ENCODE measurements at places on chromosomes 12 and 14.

DNA sequence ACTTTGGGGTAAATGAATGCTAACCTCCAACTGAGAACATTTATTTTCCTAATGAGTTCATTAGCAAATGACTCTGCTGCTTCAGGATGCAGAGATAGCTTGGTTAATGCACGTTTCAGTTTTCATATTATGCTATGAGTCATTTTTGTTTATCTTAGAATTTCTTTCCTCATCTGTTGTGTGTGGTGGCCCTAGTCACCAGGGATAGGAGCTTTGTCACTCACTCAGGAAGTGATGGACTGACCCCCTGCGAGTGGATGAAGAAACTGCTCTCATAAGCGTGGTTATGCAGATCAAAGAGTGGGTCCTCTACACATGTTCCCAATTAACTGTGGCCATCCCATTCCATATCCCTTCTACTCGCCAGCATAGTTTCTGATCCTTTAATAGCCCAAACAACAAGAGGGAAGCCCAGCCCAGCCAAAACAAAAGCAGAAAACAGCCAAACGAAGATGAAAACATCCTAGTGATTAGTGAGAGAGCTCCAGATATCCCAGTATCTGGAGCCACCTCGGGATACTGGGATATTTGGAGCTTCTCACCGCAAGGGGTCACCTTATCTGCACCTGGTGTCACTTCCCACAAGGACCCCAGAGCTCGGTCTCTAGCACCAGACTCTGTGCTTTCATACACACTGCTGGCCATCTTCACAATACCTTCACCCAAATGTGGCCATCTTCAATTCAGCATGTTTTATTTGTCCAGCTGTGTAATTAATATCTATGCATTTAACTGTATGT lies 8.6 kb downstream of the TC2N start:
- DNase-seq: no peak

DNA sequence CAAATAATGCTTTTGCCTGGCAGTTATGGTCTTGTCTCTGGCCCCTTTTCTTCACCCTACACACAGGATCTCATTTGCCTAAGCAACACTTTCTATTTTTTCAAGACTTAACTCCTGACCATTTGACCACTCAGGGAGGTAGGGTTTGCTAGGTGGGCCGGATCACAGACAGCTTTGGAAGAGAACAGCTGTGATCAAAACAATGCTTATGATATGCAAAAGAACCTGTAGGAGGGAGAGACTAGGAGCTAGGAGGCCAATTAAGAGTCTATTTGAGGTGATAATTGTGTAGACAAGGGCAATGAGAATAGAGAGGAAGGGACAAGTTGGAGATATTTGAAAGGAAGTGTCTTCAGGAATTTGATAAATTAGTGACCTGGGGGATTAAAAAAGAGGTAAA lies 12.3 kb upstream of the DACT1 start:
- no peak for DNase-seq

- no peak for DNase-seq
These were observed 290.9 kb downstream of the PPFIA2 start for GRCh38 chr12:81468206-81468605.

DNA sequence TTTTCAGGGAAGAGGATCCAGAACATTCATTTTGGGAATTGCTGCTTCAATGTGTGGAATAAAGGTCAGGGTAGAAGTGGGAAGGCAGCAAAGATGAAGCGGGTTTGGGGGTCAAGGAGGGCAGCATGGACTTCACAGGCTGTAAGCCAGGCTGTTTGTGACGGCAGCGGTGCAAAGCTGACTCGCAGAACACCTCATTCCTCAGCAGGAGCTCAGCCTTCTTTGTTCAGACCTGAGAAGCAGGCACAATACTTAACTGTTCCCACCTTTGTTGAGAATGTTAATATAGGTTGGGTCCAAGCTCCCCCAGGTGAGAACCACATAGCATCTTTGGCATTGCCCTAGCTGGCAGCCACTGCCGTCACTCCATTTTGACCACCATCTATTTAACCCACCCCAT lies 16.7 kb downstream of the GRIN2B start:
- no peak for DNase-seq

- no peak for DNase-seq
These were observed 225.1 kb upstream of the CRY1 start for GRCh38 chr12:107318556-107318805.

DNA sequence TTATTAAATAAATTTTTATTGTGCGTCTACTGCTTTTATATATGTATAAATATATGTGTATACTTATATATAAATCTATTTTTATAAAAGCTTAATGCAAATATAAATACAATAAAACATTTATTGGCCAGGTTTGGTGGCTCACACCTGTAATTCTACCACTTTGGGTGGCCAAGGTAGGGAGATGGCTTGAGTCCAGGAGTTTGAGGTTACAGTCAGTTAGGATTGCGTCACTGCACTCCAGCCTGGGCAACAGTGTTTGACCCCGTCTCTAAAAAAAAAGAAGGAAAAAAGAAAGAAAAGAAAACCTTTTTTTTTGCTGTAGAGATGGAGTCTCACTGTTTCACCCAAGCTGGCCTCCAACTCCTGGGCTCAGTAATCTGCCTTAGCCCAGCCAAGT lies 20.9 kb downstream of the ACTR6 start:
- no peak for DNase-seq

DNA sequence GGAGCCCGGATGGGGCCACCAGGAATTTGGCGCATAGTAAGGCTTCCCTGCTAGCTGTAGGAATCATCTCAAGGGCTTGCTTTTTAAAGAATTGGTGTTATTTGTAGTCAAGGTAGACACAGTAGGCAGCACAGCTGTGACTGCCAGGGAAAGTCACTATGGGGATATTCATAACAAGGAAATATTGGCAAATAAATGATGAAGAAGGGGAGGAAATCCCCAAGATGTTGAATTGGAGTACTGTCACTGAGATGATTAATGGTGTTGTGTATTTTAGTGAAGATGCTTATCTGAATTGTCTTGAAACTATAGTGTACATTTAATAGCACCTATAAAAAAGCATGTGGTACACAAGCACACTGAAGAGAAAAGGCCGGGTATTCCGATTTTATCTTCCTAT lies 118.9 kb downstream of the NPAS3 start:
- no peak for DNase-seq

GRCh38 chr14:73633116-73634010 lies 11.4 kb upstream of the DNAL1 start:
- DNase-seq: peak; percentile 38

- DNase-seq: no peak
These were observed 25.8 kb upstream of the ACTN1 start for GRCh38 chr14:69004731-69005431.

DNA sequence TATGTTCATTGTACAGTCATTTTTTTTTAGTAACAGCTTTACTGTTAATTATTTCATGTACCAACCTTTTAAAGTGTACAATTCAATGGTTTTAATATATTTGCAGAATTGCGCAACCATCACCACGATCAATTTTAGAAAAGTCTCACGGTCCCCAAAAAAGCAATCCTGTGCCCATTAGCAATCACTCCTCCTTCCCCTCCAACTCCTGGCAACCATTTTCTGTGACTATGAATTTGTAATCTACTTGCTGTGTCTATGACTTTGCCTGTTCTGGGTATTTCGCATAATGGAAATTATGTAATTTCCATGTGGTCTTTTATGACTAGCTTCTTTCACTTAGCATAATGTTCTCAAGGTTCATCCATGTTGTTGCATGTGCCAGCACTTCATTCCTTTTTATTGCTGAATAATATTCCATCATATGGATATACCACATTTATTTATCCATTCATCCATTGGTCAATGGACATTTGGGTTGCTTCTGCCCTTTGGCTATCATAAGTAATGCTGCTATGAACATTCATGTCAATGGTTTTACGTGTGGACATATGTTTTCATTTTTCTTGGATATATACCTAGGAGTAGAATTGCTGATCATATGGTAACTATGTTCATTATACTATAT lies 9.9 kb downstream of the KICS2 start:
- DNase-seq: no peak

DNA sequence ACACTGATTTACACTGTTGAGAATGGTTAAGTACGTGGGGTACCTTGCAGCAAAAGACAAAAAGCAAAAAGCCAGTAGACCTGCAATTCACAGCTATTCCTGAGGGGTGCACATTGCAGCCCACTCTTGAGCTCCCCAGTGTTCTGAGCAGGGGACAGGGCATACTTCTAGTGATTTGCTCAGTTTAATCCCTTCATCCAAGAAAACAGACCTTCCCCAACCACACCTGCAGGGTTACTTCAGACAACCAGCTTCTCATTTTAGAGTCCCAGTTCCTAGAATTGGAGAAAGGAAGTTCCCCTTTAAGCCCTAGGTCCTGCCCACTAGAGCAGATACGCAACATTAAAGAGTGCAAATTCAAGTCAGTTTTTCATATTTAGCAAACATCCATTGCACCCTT lies 3.6 kb upstream of the WSB2 start:
- no peak for DNase-seq

- no peak for DNase-seq
These were observed 25.1 kb downstream of the PRKAB1 start for GRCh38 chr12:119692997-119693396.

DNA sequence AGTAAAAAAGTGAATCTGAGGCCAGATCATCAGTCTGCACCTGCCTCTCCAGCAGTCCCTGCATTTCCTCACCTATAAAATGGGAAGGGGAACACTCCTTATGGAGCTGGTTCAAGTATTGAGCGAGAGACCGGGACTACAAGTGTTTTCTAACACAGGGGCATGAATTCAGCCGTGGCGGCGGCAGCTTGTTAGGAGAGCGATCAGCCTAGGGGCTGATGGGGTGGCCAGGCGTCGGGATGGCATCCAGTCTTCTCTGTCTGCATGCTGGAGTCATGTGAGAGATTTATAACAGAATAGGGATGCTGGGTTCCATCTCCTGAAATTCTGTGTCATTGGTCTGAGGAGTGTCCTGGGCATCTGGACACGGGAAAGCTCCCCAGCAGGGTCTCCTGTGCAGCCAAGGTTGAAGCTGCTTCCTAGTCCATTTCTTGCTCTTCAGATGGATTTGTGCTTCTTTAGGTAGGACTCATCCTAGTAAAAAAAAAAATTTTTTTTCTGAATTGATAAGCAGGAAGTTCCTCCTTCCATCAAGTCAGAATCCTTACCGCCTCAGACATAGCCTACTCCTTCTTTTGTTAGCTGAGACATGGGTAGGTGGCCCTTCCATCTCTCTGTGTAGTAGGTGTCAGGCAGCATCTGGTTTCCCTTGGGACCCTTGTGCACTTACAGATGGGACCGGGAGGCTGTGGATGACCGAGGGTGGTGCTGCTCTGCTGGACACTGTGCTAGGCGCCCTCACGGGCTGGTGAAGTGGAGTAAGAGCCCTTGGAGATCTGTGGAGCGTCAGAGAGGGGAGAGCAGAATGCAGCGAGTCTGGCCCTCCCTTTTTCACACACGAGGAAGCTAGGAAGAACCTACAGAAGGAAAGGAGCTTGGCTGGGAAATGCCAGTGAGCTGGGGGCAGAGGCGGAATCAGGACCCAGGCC lies 146.7 kb downstream of the TSPAN9 start:
- DNase-seq: no peak

GRCh38 chr12:101305226-101305779 lies 25.4 kb downstream of the UTP20 start:
- DNase-seq: no peak

DNA sequence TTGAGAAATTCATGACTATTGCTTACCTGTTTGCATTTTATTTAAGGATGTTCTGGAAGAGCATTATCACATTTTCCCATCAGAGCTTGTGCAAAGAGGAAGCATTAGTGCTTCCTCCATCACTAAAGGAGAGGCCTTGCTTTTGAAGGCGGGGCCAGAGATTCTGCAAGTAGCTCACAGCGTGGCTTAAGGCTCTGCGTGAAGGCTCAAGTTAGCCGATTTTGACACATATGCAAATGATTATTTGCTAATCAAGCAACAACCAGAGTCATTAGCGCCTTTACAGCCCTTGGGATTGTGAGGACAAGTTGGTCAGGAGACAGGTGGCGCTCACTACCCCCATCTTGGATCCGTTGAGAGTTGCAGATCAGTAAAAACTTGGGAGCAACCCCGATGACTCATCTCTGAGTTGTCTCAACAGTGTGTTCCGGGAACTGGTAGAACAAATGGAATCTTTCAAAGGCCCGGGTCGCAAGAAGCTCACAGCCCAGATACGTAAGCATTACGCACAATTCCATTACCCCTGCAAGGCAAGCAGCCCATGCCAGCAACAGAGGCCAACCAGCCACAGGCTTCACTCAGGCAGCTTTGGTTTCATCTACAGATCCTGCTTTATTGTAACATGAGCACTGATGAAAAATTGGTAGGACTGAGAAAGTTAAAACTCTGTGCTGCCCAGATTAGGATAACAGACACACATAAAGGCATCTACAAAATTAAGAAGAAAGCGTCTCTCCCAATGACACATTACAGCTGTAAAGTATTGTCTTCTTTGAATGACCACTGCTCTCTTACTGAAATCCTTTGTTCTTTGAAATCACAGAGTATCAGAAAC lies 34.9 kb upstream of the SPTSSA start:
- DNase-seq: no peak
